Ovary (tissue), 10 donors: ENCODE measurements at places on chromosomes 16 and 17. TPM values are rescaled to one million over a fixed set of nuclear protein-coding genes. Genes with fewer than 3 reads are reported as not detected.

DNA sequence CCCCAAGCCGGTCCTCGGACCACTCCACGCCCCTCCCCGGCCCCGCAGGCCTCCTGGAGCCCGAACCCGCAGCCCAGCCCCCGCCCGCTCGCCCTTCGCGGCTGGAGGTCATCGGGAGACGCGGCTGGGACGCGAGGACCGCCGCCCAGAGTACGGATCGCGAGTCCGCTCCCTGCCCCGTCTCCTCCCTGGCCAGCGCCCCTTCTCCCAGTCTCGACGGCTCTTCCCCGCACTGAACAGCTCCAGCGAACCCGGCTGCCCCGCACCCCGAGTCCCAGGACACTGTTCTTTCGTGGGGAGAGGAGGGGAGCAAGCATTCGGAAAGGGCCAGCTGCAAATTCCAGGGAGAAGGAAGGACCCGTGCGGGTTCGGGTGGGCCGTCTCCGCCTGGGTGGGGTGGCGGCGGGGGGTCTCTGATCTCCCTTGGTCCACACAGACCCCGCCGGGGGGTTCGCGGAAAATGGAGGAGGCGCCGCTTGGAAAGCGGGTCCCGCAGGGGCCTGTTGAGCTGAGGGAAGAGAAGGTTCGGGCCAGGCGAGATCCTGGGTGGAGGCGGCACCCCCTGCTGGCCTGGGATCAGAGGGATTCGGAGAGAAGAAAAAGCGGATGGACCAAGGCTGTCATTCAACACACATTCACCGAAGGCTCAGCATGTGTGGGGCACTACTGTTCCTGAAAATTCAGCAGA, 632 bp upstream of the RTN4RL1 start:
- peaks cover 5% of the 10 kb centered on the region for H3K4me1 ChIP-seq
- H3K4me3 ChIP-seq: peak overlapping the region; percentile 30
- no peaks in the 10 kb centered on the region for H3K27me3 ChIP-seq
- no peak overlapping the region for H3K27ac ChIP-seq
- H3K36me3 ChIP-seq: no peaks in the 10 kb centered on the region

DNA sequence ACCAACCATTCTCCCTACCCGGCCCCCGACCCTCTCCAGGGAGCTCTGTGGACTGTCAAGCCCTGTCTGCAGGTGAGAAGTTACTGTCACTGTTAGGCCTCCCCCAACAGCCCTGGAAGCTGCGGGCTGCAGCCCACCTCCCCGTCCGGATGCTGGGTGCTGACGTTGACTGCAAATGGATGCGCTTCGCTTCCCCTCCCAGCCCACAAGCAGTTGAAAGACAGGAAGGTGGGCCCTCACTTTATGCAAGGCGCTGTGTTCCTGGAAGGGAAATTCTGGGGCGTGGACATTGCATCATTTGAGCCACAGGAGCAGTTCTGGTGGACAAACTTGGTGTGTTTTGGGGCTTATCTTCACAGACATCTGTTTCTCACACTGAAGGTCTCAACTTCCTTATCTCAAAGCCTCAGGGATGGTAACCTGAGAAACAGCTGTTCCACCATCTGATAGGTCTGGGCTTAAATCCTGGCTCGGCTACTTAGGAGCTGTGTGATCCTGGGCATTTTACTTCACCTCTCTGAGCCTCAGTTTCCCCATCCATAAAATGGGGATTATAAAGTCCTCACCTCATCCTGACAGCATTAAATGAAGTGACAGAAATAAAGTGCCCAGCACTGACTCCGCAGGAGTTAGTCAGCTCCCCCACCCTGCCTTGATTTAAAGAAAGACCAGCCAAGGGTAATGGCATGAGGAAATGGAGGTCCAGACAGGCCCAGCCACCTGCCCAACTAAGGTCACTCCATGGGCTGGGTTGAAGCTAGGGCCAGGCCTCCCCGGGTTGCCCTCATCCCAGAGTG, 4.6 kb upstream of the DRC7 start:
- no peaks in the 10 kb centered on the region for H3K27me3 ChIP-seq
- H3K4me3 ChIP-seq: no peak overlapping the region
- H3K4me1 ChIP-seq: peaks cover 1% of the 10 kb centered on the region
- H3K36me3 ChIP-seq: no peaks in the 10 kb centered on the region

DNA sequence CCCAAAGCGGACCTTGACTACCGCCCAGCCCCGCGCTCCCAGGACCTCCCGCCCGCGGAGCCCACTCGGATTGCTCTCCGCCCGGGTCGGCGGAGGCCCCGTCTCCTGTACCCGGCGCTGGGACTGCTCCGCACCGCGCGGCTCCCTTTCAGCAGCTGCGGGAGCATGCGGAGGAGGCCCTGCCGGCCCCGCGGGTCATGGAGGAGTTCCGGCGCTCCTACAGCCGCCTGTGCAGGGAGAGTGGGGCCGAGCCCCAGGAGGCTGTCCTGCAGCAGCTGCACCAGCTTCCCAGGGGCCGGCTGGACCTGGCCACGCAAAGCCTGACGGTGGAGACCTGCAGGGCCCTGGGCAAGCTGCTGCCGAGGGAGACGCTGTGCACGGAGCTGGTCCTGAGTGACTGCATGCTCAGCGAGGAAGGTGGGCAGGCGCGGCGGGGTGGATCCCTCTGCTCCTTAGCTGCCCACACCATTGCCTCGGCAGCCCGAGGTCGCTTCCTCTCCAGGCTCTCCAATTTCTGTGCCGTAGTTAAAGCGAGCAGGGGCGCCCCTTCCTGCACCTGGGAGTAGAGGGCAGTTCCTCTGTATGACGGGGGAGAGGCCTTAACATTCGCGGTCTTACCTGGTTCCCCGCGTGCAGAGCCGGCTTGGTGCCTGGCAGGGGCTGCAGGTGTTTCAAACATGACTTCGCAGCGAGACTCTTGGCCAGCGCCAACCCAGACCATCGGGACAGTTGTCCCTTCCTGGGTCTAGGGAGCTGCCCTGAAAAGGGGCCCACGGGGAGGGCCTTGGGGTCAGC, 539 bp downstream of the LRRC45 start:
- H3K27ac ChIP-seq: no peak overlapping the region
- peaks cover 8% of the 10 kb centered on the region for H3K4me1 ChIP-seq
- H3K36me3 ChIP-seq: no peaks in the 10 kb centered on the region
- no peaks in the 10 kb centered on the region for H3K27me3 ChIP-seq
- H3K4me3 ChIP-seq: peak overlapping the region; percentile 89
- DNase-seq: no peak

DNA sequence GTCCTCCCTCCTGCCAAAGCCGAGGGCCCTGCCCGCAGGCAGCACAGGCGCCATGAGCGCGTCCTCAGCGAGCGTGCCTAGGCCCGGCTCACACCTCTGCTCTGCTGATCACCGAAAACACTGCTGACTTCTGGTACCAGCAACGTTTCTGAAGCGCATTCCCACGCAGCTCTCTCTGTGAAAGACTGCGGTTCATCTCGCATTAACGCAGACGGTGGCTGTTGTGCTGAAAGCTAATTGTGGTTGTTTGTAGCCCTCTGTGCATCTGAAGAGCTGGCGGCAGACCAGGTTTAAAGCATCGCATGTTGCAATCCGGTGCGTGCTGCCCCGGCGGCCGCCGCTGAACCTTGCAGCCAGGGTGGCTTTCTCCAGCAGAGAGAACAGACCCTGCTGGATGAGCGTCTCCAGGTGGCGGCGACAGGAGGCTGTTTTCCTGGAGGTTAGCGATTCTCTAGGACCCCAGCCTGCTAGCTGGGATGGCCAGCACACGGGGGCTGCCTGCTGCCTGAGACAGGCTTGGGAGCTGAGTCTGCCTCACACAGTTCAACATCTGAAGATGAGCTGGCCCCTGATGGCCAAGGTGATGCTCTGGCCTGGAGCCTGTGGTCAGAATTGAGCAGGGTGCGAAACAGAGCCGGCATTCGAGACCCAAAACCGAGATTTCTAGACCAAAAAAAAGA, 49.8 kb upstream of the CHMP6 start:
- H3K27ac ChIP-seq: peak overlapping the region; percentile 65
- H3K36me3 ChIP-seq: no peaks in the 10 kb centered on the region
- H3K4me1 ChIP-seq: peaks cover 13% of the 10 kb centered on the region
- H3K27me3 ChIP-seq: no peaks in the 10 kb centered on the region

Gene KRTAP3-1
- total RNA-seq: not detected

GRCh38 chr17:81482673-81483072, 29.9 kb downstream of the ACTG1 start:
- H3K36me3 ChIP-seq: no peaks in the 10 kb centered on the region
- H3K27ac ChIP-seq: no peak overlapping the region
- DNase-seq: no peak

GRCh38 chr16:2584729-2585650, 47.2 kb downstream of the PDPK1 start:
- DNase-seq: peak; percentile 66
- no peak overlapping the region for H3K4me3 ChIP-seq
- H3K27ac ChIP-seq: no peak overlapping the region
- peaks cover 6% of the 10 kb centered on the region for H3K4me1 ChIP-seq
- no peaks in the 10 kb centered on the region for H3K27me3 ChIP-seq

Gene FASN
- 22.4 TPM for total RNA-seq

- H3K27me3 ChIP-seq: no peaks in the 10 kb centered on the region
- no peaks in the 10 kb centered on the region for H3K36me3 ChIP-seq
- DNase-seq: peak; percentile 21
- H3K27ac ChIP-seq: peak overlapping the region; percentile 23
- peaks cover 8% of the 10 kb centered on the region for H3K4me1 ChIP-seq
Observed at GRCh38 chr17:68627956-68628575, 26.9 kb upstream of the FAM20A start.

Gene PARN
- 29.0 TPM for total RNA-seq

Gene ADAD2
- total RNA-seq: not detected

Gene SYCE1L
- total RNA-seq: 4.4 TPM

Gene RETREG3
- total RNA-seq: 46.4 TPM

- H3K27ac ChIP-seq: no peak overlapping the region
- no peaks in the 10 kb centered on the region for H3K36me3 ChIP-seq
- no peak overlapping the region for H3K4me3 ChIP-seq
- H3K27me3 ChIP-seq: no peaks in the 10 kb centered on the region
- DNase-seq: no peak
Observed at GRCh38 chr17:80999536-81000333, 8.1 kb downstream of the CHMP6 start.
